8988T (cell line): ENCODE measurements at places on chromosomes 7 and 10.

DNA sequence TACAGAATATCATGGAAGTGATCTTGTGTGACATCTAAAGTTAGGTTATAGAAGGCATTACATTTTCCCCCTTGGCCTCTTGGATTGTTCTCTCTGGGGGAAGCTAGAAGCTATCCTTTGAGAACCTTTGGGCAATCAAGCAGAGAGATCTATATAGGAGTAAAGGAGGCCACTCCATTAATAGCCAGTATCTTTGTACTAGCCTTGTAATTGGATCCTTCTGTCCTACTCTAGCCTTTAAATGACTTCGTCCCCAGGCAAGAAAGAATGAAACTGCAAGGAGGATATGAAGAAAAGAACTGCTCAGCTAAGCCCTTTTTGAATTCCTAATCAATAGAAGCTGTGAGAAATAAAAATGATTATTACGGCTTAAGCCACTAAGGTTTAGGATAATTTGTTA, 230.9 kb downstream of the AGMO start:
- no peak for DNase-seq

- no peak for DNase-seq
These were observed 97.5 kb downstream of the ZNF365 start for GRCh38 chr10:62471711-62472110.

DNA sequence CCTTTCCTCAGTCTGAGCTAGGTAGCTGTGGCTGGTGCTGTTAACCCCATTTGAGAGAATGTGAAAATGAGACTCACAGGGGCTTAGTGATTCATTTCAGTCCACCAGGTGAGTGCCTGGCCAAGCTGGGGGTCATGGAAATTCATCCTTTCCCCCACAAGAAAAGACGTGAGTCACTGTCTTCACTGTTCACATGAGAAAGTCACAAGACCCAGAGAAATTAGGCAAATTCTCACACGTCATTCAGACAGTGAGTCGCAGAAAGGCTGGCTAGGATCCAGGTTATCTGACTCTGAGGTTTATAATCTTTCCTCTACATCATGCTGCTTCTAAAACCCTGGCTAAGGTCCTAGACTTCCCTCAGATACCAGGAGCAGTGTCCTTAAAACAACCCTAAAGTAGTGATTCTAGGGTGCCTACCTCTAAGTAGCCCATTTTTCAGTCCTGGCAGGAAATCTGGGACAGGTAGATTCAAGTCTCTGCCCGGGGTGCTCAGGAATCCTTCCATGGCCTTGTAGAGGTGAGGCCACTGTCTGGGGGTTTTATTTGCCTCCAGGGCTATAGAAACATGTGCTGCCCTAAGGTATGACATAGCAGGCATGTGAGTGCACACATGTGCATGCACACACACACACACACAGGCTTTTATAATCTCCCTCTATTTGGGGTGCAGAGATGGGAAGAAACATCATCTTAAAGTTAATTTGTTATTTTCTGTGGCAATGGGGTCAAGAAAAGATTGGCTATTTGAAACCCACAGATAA, 427.9 kb upstream of the CELF2 start:
- DNase-seq, result no peak

DNA sequence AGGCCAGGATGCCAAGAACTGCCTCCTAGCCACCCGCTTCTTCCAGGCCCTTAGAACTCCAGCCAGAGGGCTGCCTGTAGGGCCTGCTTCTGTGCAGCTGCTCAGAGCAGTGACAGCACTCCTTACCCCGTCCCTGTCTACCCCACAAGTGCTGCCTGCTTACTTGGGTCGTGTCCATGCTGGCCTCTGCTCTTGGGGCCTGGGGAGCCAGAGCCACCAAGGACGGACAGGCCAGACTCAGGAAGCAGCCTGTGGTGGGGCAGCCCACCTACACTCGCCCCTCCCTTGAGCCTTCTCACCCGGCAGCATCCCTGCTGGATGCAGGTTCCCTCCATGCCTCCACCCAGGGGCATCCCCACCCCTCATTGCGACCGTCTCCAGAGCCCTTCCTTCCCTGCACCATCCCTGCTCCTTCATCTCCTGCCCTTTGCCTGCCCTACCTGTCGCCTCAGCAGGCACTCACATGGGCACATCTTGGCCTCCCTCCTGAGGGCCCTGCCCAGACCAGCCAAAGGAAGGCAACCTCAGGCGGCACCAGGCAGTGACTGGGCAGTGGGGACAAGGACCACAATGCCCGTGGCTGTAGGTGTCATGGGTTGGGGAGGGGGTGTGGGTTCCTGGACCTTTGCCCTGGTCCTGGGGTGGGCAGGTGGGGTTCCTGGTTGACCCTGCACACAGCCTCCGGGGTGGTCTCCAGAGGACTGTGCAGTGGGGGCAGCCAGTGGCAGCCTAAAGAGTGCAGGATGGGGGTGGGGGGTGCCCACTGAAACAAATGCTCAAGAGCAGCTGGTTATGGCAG, 78.0 kb upstream of the TNS3 start:
- DNase-seq, result no peak

DNA sequence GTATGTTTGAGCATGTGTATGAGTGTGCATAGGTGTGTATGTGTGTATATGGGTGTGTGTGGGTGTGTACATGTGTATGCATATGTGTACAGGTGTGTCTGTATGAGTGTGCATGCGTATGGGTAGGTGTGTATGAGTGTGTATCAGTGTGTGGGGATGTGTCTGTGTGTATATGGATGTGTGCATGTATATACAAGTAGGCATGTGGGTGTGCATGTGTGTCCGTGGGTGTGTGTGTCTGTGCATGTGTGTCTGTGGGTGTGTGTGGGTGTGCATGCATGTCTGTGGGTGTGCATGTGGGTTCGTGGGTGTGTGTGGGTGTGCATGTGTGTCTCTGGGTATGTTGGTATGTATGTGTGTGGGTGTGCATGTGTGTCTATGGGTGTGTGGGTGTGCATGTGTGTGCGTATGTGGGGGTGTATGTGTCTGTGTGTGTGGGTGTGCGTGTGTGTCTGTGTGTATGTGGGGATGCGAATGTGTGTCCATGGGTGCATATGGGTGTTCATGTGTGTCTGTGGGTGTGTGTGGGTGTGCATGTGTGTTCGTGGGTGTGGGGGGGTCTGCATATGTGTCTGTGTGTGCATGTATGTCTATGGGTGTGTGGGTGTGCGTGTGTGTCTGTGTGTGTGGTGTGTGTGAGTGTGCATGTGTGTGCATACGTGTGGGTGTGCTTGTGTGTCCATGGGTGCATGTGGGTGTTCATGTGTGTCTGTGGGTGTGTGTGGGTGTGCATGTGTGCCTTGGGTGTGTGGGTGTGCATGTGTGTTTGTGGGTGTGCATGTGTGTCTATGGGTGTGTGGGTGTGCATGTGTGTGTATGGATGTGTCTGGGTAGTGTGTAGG, 20.6 kb downstream of the EMX2 start:
- DNase-seq, result no peak

GRCh38 chr7:55512635-55513191, 59.6 kb downstream of the VOPP1 start:
- DNase-seq, result no peak

- no peak for DNase-seq
These were observed 28.6 kb upstream of the SLC16A12 start for GRCh38 chr10:89563861-89564478.

DNA sequence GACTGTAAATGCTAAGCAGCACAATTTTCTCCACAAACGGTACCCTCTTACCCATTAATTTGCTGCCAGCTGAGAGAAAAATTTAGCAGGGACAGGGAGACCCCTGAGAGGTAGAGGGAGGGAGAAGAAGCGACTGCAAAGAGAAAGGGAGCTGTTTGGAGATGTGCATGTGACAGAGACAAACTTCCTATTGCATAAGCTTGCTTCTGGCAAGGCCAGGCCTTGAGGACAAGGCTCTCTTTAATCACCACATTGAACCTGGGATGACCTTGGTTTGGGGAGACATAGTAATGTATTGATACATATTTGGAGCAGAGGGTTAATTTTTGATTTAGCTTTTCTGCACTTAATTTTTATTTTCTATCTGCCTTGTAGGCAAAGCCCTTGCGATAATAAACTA, 31.1 kb upstream of the HIBADH start:
- DNase-seq, result no peak

- DNase-seq, result no peak
These were observed 25.3 kb downstream of the SLC29A3 start for GRCh38 chr10:71344154-71344925.

DNA sequence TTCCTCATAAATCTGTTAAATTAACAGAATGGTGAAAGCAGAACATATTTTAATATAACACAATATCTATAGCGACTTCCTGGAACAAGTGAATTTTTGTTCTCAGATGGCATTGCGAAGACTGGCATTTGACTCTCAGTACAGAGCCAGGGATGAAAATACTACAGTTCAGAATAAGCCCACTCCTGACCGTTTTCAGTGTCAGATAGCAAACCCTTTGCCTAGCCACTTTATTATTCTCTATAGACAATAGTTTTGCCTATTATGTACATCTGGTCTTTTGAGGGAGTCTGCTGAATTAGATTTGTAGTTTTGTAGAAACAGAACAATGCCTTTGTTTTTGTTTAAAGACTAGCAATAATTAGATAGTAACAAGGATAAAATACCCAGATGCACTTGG, 2.3 kb downstream of the MINPP1 start:
- DNase-seq, result no peak

DNA sequence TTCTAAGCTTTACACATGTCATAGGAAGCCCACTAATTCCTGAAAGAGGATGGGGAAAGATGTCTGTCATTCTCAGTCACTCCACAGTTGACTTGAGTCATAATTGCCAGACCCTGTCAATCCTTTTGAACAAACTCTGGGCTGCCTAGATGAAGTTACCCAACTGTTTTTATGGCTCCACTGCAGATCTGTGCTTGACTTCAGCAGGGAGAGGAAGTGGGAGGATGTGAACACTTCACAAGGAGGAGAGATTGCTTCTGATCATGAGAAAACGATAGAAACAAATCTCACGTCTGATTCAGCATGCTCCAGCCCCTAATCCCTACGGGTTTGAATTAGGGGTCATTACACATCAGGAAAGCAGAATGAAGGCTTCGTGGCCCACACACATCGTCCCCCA, 596.6 kb upstream of the CELF2 start:
- no peak for DNase-seq

GRCh38 chr7:6501586-6502564, 49.4 kb downstream of the GRID2IP start:
- DNase-seq, result no peak
